Sciatic nerve (tissue), 2 donors: ENCODE measurements at places on chromosomes 4 and X.

GRCh38 chr4:139921429-139922184 is 232.4 kb downstream of the MAML3 start:
- DNase-seq = no peak

DNA sequence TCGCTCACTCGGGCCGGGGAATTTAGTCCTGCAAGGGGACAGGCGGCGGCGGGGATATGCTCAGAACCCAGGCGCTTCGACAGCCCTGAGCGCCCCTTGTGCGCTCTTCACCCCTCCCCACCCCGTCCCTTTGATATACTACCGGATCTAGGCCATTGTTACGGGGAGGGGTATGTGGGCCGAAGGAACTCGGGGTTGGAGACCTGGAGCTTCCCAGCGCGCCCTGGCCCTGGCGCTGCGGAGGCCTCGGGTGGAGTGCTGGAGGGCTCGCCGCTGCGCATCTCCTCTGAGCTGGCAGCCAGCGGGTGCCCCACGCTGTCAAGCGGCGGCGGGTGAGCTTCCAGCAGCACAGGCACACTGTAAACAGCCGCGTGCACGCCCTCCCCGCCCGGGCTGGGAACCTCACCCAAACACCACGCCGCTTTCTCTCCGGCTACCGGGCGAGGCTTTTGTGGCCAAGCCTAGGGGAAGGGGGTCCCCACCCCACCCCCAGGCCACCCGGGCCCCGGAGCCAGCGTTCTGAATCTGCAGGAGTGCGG is 54.5 kb upstream of the BCOR start:
- DNase-seq = no peak

- DNase-seq = no peak
Measured at GRCh38 chr4:184011826-184012380, 106.8 kb downstream of the STOX2 start.

- DNase-seq = peak; percentile 71
Measured at GRCh38 chr4:139530833-139531427, 25.1 kb downstream of the SETD7 start.

- DNase-seq = no peak
Measured at GRCh38 chr4:131248314-131248713, 1900.8 kb upstream of the PCDH10 start.

GRCh38 chr4:173170182-173170778 is 1.7 kb downstream of the GALNT7 start:
- DNase-seq = no peak

DNA sequence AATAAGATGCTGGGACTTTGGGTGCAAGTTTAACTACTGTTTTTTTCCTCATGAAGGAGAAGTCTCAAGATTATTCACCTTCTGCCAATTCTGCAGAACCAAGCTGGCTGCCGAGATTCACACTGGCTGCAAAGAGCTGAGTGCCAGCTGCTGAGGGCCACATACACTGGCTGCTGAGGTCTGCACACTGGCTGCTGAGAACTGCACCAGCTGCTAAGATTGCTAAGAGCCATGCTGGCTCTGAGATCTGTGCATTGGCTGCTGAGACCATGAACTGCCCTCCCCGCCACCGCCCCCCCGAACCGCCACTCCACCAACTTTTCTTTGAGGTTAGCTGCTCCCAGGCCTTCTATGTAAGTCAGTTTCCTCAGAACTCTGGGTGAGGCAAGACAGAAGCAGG is 330.3 kb downstream of the CBLL2 start:
- no peak for DNase-seq

- no peak for DNase-seq
Measured at GRCh38 chr4:80092088-80092487, 19.1 kb upstream of the ANTXR2 start.

DNA sequence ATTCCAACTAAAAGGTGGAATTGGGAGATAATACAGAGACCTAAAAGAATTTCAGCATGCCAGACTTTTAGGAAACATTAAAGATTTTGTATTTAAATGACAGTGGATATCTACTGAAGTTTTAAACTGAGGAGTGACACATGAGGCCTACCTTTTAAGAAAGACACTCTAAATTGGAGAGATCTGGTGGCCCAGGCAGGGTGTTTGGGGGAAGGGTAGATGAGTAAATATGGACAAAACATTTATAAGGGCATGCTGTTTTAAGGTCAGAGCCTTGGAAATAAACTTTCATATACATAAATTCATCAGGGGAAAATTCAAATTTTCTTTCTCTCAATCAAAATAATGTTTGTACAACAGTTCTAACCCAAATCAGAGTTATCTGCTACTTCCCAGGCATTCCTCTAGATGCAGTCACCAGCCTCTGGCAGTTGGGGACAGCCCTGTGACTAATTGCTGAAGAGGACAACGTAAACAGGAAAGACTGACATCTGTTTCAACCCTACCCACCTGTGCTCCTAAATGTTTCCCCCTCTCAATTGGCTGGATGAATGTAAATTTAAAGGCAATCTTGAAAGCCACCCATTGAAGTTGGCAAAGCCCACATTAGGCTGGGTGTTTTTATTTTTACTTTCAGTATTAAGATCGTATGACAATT is 1646.9 kb upstream of the ADGRL3 start:
- no peak for DNase-seq

- no peak for DNase-seq
Measured at GRCh38 chr4:42411803-42412202, 14.5 kb downstream of the SHISA3 start.

GRCh38 chrX:150977411-150978162 is 5.5 kb upstream of the HMGB3 start:
- no peak for DNase-seq

DNA sequence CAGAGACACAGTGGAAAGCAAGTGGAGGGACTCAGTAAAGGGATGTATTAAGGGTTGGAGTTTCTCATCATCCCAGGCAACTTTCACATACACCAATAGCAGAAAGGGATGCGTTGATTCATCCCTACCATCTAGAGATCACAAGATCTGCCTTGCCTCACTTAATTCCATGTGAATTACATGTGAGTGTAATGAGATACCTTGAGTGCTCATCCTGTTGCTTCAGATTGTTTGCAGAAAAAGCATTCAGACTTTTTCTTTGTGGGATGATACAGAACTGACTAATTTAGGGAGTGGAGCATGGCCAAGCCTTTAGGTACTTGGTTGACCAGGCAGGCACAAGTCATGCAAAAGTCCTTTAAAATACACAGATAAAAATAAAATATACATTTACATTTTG is 124.8 kb upstream of the SLIT2 start:
- no peak for DNase-seq

GRCh38 chr4:178271386-178271785 is 829.1 kb upstream of the AGA start:
- no peak for DNase-seq

DNA sequence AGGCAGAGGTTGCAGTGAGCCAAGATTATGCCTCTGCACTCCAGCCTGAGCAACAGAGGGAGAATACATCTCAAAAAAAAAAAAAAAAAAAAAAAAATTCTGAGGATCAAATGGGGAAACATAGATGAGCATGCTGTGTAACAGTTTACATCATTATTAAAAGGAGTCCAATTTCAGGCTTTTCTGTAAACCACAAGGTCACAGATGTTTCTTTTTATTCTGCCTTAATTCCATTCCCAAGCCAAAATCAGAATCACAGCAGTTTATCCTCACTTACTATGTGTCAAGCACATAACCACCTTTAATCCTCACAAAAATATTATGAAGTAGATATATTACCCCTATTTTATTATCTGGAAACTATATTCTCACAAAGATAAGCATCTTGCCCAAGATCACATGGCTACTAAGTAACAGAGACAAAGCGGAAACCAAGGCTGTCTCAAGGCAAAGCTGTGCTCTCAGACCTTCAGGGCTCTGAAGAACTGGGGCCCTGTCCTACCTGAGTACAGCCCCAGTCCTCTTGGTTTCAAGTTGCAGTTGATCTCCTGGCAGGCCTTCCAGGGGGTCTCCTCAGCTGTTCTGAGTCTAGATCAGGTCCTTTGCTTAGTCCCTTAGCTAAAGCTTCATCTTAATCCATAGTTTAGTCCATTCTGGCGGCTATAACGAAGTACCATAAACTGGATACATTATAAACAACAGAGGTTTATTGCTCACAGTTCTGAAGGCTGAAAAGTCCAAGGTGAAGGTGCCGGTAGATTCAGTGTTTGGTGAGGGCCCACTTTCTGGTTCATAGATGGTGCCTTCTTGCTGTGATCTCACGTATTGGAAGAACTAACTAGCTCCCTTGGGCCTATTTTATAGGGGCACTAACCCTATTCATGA is 141.3 kb downstream of the PALLD start:
- no peak for DNase-seq
